ENCODE measurements at places on chromosomes 5 and 9.

- DNase-seq, result peak; percentile 45
These were observed 13.5 kb upstream of the ANKRD18B start for GRCh38 chr9:33510262-33511183.

DNA sequence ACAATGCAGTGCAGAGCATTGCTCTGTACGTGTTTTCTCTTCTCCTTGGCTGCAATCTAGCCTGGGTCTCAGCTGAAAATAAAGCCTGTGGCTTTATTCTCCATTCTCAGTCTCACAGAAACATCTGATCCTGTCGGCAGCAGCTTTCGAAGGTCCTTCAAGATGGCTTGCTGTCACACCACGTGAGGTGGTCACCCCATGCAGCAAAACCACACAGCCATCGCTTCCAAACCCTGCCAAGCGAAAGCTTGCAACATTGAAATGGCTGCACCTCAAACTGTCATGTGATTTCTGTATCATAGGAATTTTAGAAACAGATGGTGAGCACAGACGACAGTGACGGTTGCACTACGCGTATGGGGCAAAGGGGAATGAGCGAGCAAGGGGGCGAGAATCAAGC, 98.5 kb upstream of the SMARCA2 start:
- no peak for DNase-seq

GRCh38 chr9:134486596-134486995, 155.0 kb upstream of the COL5A1 start:
- no peak for DNase-seq

DNA sequence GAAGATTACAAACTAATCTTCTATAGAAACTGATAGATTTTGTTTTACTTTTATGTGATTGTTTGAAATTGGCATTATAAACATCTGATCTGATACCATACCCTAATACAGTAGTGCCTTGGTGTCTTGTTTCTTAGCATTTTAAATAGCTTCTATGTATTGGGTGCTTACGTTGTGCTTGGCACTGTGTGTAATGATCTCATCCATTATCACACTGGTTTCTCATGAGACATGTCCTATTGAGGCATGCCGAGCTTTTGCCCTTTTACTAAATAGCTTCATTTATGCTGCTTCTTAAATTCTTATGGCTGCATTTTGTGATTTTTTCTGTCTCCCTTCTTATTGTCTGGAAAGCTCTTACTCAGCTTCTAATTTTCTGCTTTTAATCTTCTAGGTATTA, 48.2 kb upstream of the TLR4 start:
- DNase-seq, result no peak

DNA sequence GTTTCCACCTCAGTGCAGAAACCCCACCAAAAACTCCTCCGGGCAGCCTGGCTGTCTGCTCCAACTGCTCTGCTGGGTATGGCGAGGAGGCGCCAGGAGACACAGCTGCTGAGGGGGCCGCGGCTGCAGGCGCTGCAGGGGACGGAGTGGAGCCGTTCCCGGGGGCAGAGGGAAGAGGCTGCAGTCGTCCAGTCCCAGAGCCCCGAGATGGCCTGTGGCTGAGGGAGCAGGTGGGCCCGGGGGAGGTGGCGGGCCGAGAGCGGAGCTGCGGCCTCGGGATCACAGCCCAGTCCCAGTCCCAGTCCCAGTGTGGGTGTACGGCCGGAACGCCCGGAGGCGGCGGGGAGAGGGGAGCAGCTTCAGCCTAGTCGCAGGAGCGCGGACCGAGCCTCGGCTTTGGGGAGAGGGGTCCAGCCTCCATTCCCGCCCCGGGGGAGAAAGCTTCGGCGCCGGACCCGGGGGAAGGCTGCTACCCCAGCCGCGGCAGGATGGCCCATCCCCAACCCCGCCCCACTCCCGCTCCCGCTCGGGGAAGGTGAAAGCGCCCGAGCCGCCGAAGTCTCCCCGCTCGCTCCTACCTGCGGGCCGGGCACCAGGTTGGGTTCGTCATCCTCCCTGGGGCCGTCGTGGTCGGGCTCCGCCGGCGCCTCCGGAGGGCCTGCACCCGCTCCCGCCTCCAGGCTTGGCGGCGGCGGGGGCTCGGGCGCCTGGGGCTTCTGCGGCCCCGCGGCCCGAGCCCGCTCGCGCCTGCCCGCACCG, 513 bp downstream of the FAM193B start:
- no peak for DNase-seq

GRCh38 chr9:77131399-77131798, 45.9 kb upstream of the VPS13A start:
- DNase-seq, result no peak

- no peak for DNase-seq
These were observed 65.0 kb downstream of the MAST4 start for GRCh38 chr5:66661149-66661548.

DNA sequence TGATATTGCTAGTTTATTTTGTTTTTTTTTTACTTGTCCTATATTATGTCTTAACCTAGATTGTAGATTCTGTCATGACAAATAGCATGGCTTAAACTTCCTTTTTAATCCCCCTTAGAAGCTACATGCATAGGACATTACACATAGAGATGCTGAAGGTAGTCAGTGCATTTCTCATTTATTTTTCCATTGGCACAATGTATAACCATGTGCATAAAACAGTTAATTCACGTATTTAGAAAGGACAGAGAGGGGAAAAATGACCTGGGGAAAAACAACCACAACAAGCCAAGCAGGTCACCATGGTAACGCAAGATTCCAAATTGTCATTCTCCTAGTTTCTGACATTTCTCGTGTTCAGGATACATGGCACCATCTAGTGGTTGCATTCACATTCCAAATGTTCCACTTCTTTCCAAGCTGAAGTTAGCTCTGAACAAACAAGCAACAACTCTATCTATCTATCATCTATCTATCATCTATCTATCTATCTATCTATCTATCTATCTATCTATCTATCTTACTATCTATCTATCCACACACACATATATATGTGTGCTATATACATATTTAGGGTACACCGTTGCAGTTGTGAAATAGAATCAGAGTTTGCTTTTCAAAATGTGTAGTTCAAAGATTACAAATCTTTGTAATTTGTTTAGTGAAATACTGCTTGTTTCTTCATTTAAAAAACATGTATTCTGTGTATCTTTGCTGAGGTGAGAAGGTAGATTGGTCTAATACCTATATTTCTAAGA, 487.2 kb upstream of the ST8SIA4 start:
- no peak for DNase-seq

- DNase-seq, result peak; percentile 68
These were observed 129.0 kb downstream of the COL23A1 start for GRCh38 chr5:178461004-178461730.

DNA sequence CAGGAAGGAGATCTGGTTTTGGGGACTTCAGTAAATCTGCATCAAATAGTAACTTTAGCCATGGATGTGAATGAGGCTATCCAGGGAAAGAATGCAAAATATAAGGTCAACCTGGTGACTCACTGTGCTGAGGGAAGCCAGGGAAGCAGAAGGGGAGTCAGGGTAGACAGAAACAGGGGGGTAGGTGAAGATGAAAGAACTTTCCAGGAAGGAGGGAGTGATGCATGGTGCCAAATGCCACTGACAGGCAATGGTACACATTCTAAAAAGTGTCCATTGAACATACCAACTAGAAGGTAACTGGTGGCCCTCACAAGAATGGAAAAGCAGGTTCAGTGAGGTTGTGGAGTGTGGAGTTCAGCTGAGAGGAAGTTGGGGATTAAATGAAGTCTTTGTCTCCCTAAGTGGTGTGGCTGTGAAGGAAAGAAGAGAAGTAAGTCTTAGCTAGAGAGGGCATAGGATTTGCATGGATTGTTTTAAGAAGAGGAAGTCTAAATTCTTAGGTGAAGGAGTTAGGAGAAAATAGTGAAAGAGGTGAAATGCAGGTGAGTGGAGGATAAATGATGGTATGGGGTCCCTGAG, 35.5 kb downstream of the PALM2AKAP2 start:
- DNase-seq, result no peak

GRCh38 chr5:6448622-6449464, at the start of gene UBE2QL1:
UBE2QL1 (plus strand) TSS chr5:6448859; CDS start chr5:6448894, 35 bp downstream.
- peak; percentile 41 for DNase-seq

DNA sequence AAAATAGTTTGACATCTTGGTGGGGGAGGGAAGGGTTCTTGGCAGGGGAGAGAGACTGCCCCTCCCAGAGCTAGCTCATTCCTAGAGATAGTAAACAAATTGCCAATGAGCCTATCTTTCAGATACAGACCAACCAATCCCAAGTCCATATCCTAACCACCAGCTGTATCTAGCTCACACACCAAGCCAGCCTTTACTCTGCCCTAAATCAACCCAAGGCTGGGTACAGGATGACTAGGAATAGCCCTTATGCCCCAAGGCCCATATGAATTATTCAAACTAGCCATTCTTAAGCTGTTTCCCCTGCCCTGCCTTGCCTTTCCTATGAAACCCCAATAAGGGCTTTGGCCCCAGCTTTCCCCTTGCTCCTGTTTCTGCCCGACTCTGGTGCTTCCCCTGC, 281.3 kb upstream of the PANK3 start:
- DNase-seq, result no peak

- DNase-seq, result no peak
These were observed 112.9 kb upstream of the ELAVL2 start for GRCh38 chr9:23938908-23939307.

DNA sequence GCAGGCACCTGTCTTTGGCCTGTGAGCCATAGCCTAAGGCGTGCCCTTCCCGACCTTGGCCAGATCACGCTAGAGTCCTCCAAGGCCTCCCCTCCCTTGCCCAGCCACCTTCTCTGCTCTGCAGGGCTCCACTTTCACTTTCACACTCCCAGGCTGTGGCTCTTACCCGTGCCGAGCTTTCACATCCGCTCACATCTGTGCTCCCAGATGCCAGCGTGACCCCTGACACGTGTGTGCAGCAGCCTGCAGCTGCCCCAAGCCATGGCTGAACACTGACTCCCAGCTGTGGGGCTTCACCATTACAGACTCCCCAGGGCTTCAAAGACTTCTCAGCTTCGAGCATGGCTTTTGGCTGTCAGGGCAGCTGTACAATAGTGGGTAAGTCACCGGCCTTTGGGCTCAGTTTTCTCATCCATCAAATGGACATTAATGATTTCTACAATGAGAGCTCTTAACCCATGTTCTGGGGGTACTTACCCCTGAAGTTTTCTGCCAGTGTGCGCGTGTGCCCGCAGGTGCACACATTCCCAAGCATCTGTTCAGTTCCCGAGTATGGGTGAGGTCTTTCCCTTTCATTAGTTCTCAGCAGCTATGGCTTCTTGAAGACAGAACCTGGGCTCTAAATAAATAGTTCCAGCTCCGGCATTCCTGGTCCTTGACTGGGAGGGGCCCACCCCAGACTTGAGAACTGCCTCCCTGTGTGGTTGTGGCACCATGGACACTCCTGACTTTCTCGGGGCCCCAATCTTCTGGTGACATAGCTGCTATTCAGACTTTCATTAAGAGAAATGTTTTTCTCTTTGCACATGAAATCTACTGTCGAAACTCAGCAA, 118.6 kb downstream of the RGS3 start:
- DNase-seq, result peak; percentile 80

- no peak for DNase-seq
These were observed 609.7 kb upstream of the DAB2 start for GRCh38 chr5:40034441-40034840.

DNA sequence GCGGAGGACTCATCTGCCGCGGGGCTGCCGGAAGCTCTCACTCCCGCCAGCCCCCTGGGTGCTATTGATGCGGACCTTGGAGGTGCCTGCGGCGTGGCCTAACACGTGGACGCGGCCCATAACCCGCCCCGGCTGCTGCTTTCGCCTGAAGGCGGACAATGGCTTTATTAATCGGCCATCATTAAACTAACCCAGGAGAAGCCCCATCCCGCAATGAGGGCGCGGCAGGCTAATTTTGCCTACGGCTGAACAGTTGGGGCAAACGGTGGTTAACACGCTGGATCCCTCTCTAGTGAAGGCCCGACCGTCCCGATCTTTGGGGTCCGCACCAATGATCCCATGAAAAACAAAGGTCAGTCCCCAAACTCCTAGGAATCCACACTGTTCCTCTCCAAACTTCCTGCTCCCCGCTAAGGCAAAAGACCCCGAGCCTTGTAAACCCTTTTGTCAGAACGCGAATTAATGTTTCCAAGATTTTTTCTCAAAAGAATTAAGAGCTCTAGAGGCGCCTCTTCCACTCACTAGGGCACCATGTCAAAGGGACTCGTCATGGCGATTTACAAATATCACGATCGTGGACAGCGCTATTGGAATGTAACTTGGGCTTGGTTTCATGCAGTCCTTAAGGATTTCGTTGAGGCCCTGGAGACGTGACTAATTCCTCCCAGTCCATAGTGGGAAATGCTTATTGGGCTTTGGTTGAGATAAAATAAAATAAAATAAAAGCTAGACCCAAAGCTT, 193.1 kb downstream of the MEF2C start:
- DNase-seq, result no peak

DNA sequence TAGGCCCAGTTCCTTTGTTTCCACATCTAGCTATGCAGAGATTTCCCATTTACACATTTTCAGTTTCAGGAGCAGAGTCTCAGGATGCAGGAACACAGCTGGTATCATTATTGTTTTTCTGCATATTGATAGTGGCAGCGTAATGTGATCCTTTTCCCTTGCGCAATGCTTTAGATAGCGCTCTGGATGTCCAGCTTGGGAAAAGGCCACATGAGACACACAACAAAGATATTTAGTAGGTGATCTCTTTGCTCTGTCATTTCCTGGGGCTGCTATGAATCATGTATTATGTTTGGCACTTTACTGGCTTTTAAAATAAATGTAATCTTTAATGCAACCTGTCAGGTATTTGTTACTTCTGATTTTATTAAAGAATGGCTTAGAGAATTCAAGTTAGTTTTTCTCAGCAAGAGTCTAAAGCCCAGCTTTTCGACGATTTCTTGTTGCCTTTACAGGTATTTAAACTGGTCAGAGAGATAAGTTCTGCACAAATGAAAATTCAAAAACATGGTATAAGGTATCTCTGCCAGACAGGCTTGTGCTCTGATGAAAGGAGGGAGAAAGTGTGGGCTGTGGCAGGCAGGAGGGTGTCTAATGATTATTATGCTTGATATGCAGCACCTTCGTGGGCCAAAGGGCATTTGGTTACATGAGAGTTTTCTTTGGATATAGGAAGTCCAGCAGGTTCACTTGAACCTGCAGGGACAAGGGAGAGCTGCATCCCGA, 42.2 kb downstream of the PTTG1 start:
- DNase-seq, result no peak

GRCh38 chr9:137456061-137456863, 2.9 kb downstream of the NSMF start:
- no peak for DNase-seq

DNA sequence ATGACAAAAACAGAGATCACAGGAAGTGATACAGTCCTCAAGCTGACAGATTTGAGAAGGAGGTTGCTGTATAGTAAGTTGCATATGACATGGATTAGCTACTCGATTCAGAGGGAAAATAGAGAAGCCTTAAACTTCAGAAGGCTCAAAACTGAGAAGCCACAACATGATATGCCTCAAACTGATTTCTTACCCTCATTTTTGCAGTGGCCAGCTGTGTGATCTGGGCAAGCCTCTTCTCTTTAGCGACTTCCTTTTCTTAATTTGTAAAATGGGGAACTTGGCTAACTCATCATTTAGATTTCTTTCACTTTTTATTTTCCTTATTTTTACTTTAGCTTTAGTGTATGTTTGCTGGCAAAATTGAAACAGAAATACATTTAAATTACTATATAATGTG, 421.1 kb downstream of the KIF4B start:
- DNase-seq, result no peak

Data from frontal cortex (tissue), 4 donors.